Activated T-cell treated with anti-CD3 and anti-CD28 coated beads, Interleukin-2, amount 50 U/mL, for 72 hours (primary cell): ENCODE measurements at places on chromosomes 2 and 18. TPM values are rescaled to one million over a fixed set of nuclear protein-coding genes. Genes with fewer than 3 reads are reported as not detected.

Gene TMEFF2
- not detected for total RNA-seq

GRCh38 chr2:16625759-16626158, 39.9 kb downstream of the CYRIA start:
- no peaks in the 10 kb centered on the region for H3K27me3 ChIP-seq
- DNase-seq: no peak
- H3K27ac ChIP-seq: no peak overlapping the region

DNA sequence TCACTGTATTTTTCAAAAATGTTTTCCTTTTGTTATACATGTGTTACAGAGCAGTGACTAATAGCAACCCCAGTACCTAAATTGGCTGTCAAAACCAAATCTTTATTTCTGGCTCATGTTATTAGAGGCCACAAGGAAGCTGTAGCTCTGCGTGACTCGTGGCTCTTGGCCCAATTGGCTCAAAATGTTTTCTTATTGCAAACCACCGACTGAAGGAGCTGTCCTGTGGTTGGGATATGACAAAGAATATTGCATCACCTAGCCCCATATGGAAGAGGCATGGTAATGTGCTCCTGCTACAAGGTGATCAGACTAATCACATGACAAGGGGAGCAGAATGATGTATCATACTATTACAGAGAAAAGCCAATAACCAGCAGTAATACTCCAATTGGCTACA, 1058.5 kb downstream of the CBLN2 start:
- no peak overlapping the region for H3K27ac ChIP-seq
- H3K36me3 ChIP-seq: no peaks in the 10 kb centered on the region
- no peak for DNase-seq
- no peak overlapping the region for H3K4me3 ChIP-seq
- no peaks in the 10 kb centered on the region for H3K27me3 ChIP-seq

Gene SMAD2
- 249 TPM for total RNA-seq

DNA sequence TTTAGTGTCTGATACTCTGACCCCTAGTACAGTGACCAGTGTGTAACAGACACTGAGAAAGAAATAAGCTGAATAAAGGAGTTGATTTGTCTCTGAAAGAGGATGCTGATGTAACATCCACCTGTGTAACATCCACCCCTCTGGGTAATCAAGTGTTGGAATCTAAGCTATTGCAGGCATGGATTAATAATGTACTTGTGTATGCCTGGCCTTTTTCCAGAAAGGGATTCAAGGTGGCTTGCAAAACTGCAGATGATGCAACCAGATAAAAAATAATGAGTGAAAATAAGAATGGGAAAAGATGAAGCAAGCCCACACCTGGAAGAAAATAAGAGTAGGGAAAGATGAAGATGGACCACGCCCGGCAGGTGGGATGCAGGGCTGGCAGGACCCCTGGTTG, 48.2 kb upstream of the FOXI3 start:
- H3K27me3 ChIP-seq: peaks cover 13% of the 10 kb centered on the region
- H3K4me1 ChIP-seq: no peaks in the 10 kb centered on the region
- H3K27ac ChIP-seq: no peak overlapping the region
- H3K36me3 ChIP-seq: no peaks in the 10 kb centered on the region

Gene GCG
- total RNA-seq: not detected

DNA sequence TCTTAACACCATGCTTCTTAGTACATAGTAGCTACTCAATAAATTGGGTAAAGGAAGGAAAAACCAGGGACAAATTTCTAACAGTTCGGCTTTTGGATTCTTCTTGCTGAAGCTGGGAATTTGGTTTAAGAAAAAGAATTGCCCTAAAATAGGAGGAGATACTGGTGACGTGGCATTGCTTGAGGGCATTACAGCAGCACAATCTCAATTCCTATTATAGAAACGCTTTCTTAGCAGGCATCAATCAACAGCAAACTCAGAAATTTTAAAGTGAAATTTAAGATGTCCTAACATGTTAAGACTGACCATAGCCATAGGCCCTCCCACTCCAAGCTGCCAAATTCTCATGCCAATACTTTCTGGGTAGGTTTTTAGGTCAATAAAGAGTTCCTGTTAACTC, 169.5 kb downstream of the SRBD1 start:
- H3K27ac ChIP-seq: no peak overlapping the region
- peaks cover 9% of the 10 kb centered on the region for H3K4me1 ChIP-seq
- DNase-seq: no peak
- peaks cover 2% of the 10 kb centered on the region for H3K36me3 ChIP-seq

Gene GLI2
- not detected for total RNA-seq

Gene CABLES1
- total RNA-seq: 5.5 TPM

- H3K4me1 ChIP-seq: peaks cover 55% of the 10 kb centered on the region
- peaks cover 25% of the 10 kb centered on the region for H3K36me3 ChIP-seq
- peak overlapping the region; percentile 85 for H3K4me3 ChIP-seq
- no peak for DNase-seq
- no peaks in the 10 kb centered on the region for H3K27me3 ChIP-seq
These were observed 9.0 kb downstream of the SP140L start for GRCh38 chr2:230335864-230336506.

- no peak overlapping the region for H3K27ac ChIP-seq
- no peaks in the 10 kb centered on the region for H3K36me3 ChIP-seq
- H3K4me3 ChIP-seq: no peak overlapping the region
- no peaks in the 10 kb centered on the region for H3K4me1 ChIP-seq
These were observed 86.7 kb downstream of the FIGN start for GRCh38 chr2:163649080-163649479.

DNA sequence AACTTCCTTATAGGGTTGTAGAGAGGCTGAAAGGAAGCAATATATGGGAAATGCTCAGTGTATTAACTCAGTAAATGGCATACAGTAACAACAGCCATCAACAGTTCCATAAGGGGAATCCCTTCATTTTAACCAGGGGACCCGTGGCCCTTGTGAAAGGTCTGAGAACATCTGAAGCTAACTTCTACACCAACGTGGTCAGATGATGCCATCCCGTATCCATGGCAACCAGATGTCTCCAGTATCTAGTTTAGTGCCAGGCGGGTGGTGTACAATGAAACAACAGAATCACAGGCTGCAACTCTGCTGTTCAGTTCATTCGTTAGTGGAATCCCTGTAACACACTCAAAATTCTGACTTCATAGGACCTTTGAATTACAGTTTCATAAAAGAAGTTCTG, 162.3 kb downstream of the TGIF1 start:
- peaks cover 2% of the 10 kb centered on the region for H3K36me3 ChIP-seq
- H3K27ac ChIP-seq: no peak overlapping the region
- peak; percentile 34 for DNase-seq
- no peaks in the 10 kb centered on the region for H3K27me3 ChIP-seq
- peaks cover 38% of the 10 kb centered on the region for H3K4me1 ChIP-seq

- no peaks in the 10 kb centered on the region for H3K36me3 ChIP-seq
- no peak overlapping the region for H3K4me3 ChIP-seq
- H3K27me3 ChIP-seq: no peaks in the 10 kb centered on the region
- H3K4me1 ChIP-seq: peaks cover 63% of the 10 kb centered on the region
These were observed 9.4 kb upstream of the GPR17 start for GRCh38 chr2:127636248-127637235.

Gene NR4A2
- 36.1 TPM for total RNA-seq

DNA sequence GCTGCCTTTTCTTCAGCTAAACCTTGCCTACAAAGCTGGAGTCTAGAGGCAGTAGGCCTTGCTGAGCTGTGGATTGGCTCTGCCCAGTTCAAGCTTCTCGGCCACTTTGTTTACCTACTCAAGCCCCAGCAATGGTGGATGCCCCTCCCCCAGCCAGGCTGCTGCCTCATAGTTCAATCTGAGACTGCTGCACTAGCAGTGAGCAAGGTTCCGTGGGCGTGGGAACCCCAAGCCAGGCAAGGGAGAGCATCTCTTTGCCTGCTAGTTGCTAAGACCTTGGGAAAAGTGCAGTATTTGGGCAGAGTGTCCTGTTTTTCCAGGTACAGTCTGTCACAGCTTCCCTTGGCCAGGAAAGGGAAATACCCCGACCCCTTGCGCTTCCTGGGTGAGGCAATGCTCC, 68.9 kb downstream of the VAPA start:
- H3K36me3 ChIP-seq: peaks cover 3% of the 10 kb centered on the region
- DNase-seq: no peak
- H3K4me1 ChIP-seq: no peaks in the 10 kb centered on the region
- no peak overlapping the region for H3K4me3 ChIP-seq
- no peak overlapping the region for H3K27ac ChIP-seq

DNA sequence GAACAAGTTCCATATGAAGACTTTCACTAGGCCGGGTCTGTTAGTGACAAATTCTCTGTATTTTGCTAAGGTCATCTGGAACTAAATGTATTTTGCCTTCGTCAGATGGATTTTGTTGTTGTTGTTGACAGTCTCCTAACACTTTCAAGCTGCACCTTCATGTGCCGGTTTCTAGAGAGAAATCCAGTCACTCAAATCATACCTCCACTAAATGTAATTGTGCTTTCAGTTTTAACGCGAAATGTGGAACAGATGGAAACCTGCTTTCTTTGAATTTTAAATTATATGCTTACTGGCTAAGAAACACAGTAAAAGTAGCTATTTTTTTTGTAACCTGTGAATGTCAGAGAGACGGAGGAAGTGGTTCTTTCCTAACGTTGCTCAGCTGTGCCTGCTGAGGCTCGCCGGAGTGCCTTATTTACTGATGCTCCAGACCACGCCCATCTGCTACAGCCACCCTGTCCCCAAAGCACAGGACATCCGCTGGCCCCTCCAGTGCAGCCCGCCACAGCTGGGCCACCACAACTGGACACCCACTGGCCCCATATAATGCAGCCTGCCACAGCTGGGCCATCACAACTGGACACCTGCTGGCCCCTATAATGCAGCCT, 134.7 kb downstream of the PXDN start:
- no peaks in the 10 kb centered on the region for H3K36me3 ChIP-seq
- peaks cover 25% of the 10 kb centered on the region for H3K27me3 ChIP-seq
- DNase-seq: no peak

DNA sequence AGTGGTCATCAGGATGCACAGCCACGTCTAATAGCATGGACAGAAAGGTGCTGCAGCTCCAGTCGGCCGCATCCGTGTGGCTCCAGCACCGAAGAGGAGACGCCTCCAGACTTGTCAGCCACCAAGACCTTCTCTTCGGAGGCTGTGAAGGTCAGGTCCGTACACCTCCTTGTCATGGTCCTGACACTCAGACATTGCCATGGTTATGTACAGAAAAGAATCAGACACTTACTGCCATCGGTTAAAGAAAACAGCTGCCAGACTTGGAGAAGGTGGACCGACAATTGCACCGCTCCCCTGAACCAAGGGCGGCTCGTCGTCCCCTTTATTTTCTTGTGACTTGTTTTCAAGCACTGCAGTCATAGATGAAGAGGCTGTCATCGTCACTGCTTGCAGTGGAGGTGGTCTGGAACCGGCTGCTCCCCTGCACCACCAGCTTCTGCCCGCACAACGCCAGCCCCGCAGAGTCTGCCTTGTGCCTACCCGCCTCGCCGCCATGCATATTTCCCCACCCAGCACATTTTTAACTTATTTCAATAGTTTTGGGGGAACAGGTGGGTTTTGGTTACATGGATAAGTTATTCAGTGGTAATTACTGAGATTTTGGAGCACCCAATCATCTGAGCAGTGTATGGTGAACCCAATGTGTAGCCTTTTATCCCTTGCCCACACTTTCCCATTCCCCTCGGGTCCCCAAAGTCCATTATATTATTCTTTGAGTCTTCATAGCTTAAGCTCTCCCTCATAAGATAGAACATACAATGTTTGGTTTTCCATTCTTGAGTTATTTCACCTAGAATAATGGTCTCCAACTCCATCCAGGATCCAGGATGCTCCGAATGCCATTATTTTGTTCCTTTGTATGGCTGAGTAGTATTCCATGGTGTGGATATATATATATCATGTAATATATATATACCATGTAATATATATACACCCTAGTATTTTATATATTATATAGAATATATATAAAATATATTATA, 18.1 kb downstream of the FBXO48 start:
- H3K27me3 ChIP-seq: no peaks in the 10 kb centered on the region
- no peak overlapping the region for H3K27ac ChIP-seq
- H3K4me1 ChIP-seq: peaks cover 11% of the 10 kb centered on the region
- DNase-seq: no peak
- H3K4me3 ChIP-seq: no peak overlapping the region

Gene CFC1
- not detected for total RNA-seq

DNA sequence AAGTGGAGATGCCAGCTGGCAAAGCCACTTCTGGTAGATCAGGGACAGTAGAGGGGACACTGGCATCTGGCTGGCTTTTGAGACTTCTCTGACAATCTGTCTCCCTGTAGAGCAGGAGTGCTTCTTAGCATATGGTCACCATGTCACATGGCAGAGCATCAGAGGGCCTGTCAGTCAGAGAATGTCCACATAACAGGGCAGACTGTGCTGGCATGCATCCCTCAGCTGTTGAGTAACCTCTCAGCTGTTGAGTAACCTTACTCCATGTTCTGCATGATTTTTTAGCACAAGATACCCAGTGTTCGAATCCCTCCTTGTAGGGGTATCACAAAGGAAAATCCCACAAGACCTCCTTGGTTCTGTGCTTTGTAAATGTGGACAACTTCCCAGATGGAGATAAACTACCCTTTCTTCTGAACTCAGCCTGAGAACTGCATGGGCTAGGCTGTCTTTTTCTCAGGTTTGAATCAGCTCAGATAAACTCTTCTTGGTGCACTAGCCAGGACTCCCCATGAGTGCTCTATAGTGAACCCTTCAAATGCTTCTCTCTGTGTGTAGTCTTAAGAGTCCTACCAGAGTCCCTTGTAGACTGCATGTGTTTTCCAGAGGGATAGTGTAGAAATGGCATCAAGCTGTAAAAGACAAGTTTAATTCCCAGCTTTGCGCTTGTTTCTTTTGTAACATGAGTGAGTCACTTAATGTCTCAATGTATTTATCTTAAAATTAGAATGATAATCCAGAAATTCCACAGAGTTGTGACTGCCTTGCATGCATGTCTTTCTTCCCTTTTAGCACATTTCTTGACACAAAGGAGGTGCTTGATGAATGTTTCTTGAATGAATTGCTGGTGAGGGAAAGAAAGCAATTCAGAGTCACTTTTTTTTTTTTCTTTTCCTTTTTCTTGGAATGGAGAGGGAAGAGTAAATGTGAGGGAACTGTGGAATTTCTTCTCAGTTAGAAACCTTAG, 442.3 kb upstream of the HNMT start:
- no peaks in the 10 kb centered on the region for H3K36me3 ChIP-seq
- H3K4me1 ChIP-seq: no peaks in the 10 kb centered on the region
- DNase-seq: no peak
- H3K27me3 ChIP-seq: no peaks in the 10 kb centered on the region
- H3K4me3 ChIP-seq: no peak overlapping the region

Gene SPC25
- total RNA-seq: 23.7 TPM

- no peak for DNase-seq
- no peak overlapping the region for H3K27ac ChIP-seq
- H3K27me3 ChIP-seq: no peaks in the 10 kb centered on the region
- no peaks in the 10 kb centered on the region for H3K4me1 ChIP-seq
- H3K36me3 ChIP-seq: no peaks in the 10 kb centered on the region
These were observed 206.3 kb downstream of the ARL6IP6 start for GRCh38 chr2:152924722-152925121.
